Astrocyte (in vitro differentiated cells and primary cell): ENCODE measurements at places on chromosomes 16 and 17. TPM values are rescaled to one million over a fixed set of nuclear protein-coding genes. Genes with fewer than 3 reads are reported as not detected.
A peak's percentile ranks its signal among the peaks of the same experiment; 100 is the strongest.

- H3K4me1 ChIP-seq = no peaks in the 10 kb centered on the region
- H3K27ac ChIP-seq = no peak overlapping the region
- H3K36me3 ChIP-seq = peaks cover 5% of the 10 kb centered on the region
Measured at GRCh38 chr17:44924107-44924544, 8.8 kb upstream of the GFAP start.

GRCh38 chr17:42553866-42554249 is 1.1 kb downstream of the HSD17B1 start:
- peak overlapping the region; percentile 69 for H3K4me3 ChIP-seq
- no peak for DNase-seq
- peak overlapping the region; percentile 72 for H3K27ac ChIP-seq
- H3K27me3 ChIP-seq = no peaks in the 10 kb centered on the region

Gene UNK
- total RNA-seq = 14.9 and 16.7 TPM in 2 replicates

- no peak for DNase-seq
- peaks cover 2% of the 10 kb centered on the region for H3K27me3 ChIP-seq
- no peak overlapping the region for H3K27ac ChIP-seq
Measured at GRCh38 chr17:76251478-76252039, 11.3 kb upstream of the RNF157 start.

GRCh38 chr17:62994931-62995330 is 28.9 kb downstream of the TANC2 start:
- peaks cover 9% of the 10 kb centered on the region for H3K4me1 ChIP-seq
- no peak overlapping the region for H3K4me3 ChIP-seq

Gene TNS4
- total RNA-seq = not detected in 2 replicates

GRCh38 chr17:14143688-14144087 is 74.4 kb downstream of the COX10 start:
- H3K27me3 ChIP-seq = no peaks in the 10 kb centered on the region
- peak; percentile 17 for DNase-seq
- H3K4me1 ChIP-seq = no peaks in the 10 kb centered on the region
- H3K36me3 ChIP-seq = no peaks in the 10 kb centered on the region
- H3K27ac ChIP-seq = no peak overlapping the region

- peaks cover 10% of the 10 kb centered on the region for H3K27me3 ChIP-seq
- no peaks in the 10 kb centered on the region for H3K36me3 ChIP-seq
- no peaks in the 10 kb centered on the region for H3K4me1 ChIP-seq
- H3K4me3 ChIP-seq = no peak overlapping the region
- no peak for DNase-seq
Measured at GRCh38 chr17:6711681-6712057, 1.5 kb downstream of the SLC13A5 start.
